ENCODE measurements at places on chromosomes 13 and 19.

DNA sequence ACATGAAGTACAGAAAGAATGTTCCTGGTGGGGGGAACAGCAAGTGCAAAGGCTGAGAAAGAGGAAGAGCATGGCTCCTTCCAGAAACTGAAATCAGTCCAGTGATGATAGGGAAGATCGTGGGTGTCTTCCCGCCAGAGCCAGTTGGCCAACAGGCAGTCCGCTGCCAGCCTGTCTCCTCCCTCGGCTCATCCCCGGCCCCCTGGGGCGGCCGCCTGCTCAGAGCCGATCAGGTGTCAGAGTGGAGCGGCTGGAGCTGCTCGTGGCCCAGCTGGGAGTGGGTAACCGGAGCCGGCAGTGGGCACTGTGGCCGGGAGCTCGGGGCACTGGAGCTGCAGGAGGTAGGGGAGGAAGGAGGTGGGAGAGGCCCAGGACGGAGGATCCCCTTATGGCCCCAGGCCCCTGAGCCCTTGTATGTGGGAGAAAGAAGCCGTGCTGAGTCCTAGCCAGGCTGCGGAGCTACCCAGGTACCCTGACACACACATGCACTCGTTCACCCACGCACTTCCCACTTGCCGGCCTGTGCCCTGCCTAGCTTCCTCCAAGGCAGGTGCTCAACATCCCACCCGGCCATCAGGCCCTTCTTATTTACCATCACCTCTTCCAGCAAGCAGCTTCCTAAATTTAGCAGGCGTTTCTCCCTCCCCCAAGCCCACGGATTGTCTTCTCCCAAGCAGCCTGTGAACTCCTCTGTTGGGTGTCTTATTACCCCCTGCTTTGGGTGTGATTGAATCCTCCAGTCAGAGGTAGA is 1.7 kb downstream of the ANKRD24 start:
- peaks cover 19% of the 10 kb centered on the region for H3K27me3 ChIP-seq
- no peak overlapping the region for H3K27ac ChIP-seq
- H3K4me1 ChIP-seq = peaks cover 42% of the 10 kb centered on the region
- peaks cover 10% of the 10 kb centered on the region for H3K36me3 ChIP-seq

GRCh38 chr19:48737360-48737998 is 2.9 kb downstream of the RASIP1 start:
- no peak overlapping the region for H3K27ac ChIP-seq
- no peaks in the 10 kb centered on the region for H3K36me3 ChIP-seq
- DNase-seq = no peak

DNA sequence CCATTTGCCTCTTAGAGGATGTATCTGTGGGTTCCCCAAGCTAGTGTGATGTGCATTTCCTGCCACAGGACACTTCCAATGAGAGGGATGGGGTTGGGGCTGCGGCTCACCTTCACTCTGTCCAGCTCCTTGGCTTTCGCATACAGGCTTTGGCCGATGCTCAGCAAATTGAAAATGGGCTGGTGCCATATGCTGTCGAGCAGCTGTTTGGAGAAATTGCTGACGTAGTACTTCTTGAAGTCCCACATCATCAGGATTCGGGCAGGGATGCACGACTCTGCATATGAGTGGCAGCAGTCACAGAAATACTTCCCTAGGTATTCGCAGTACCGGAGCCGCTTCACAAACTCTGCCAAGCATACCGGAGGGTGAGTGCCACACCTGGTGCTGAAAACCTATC is 37.0 kb downstream of the RUBCNL start:
- H3K36me3 ChIP-seq = peaks cover 53% of the 10 kb centered on the region
- no peak overlapping the region for H3K27ac ChIP-seq
- no peak overlapping the region for H3K4me3 ChIP-seq
- DNase-seq = no peak

- no peaks in the 10 kb centered on the region for H3K27me3 ChIP-seq
- H3K4me3 ChIP-seq = no peak overlapping the region
- no peaks in the 10 kb centered on the region for H3K4me1 ChIP-seq
- H3K27ac ChIP-seq = no peak overlapping the region
Measured at GRCh38 chr13:84865783-84866221, 933.4 kb downstream of the SLITRK6 start.

DNA sequence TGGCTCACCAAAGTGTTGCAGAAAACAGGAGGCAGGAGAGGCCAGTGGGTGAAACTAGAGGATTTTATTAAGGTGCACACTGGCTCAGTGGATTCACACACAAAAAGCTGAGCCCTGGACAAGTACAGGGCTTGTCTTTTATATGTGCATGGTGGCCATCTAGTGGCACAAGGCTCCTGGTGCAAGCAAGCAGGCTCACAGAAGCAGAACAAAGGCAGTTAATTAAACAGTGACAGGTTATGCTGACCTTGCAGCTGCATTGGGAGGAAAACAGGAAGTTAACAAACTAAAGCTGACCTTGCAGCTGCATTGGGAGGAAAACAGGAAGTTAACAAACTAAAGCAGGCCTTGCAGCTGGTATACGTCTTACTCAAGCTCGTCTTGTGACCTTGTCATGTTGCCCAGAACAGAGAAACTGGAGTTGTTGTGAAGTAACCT is 65.3 kb upstream of the ZNF681 start:
- H3K36me3 ChIP-seq = peaks cover 9% of the 10 kb centered on the region
- DNase-seq = peak; percentile 31
- H3K4me1 ChIP-seq = no peaks in the 10 kb centered on the region
- peak overlapping the region; percentile 21 for H3K27ac ChIP-seq

GRCh38 chr19:29324717-29325116 is 111.8 kb upstream of the UQCRFS1 start:
- no peak overlapping the region for H3K27ac ChIP-seq
- no peaks in the 10 kb centered on the region for H3K4me1 ChIP-seq
- no peak for DNase-seq
- no peak overlapping the region for H3K4me3 ChIP-seq

GRCh38 chr13:100675661-100676129 is 1.1 kb upstream of the TMTC4 start:
- peaks cover 17% of the 10 kb centered on the region for H3K4me1 ChIP-seq
- H3K27me3 ChIP-seq = peaks cover 6% of the 10 kb centered on the region
- H3K27ac ChIP-seq = peak overlapping the region; percentile 9
- no peak for DNase-seq
- H3K4me3 ChIP-seq = peak overlapping the region; percentile 86

GRCh38 chr13:33723365-33723764 is 94.6 kb upstream of the RFC3 start:
- peaks cover 11% of the 10 kb centered on the region for H3K4me1 ChIP-seq
- H3K27ac ChIP-seq = no peak overlapping the region
- H3K4me3 ChIP-seq = no peak overlapping the region
- DNase-seq = no peak

- H3K27me3 ChIP-seq = no peaks in the 10 kb centered on the region
- no peaks in the 10 kb centered on the region for H3K4me1 ChIP-seq
- H3K36me3 ChIP-seq = no peaks in the 10 kb centered on the region
- H3K27ac ChIP-seq = no peak overlapping the region
Measured at GRCh38 chr13:102003848-102004570, 397.8 kb downstream of the FGF14 start.

DNA sequence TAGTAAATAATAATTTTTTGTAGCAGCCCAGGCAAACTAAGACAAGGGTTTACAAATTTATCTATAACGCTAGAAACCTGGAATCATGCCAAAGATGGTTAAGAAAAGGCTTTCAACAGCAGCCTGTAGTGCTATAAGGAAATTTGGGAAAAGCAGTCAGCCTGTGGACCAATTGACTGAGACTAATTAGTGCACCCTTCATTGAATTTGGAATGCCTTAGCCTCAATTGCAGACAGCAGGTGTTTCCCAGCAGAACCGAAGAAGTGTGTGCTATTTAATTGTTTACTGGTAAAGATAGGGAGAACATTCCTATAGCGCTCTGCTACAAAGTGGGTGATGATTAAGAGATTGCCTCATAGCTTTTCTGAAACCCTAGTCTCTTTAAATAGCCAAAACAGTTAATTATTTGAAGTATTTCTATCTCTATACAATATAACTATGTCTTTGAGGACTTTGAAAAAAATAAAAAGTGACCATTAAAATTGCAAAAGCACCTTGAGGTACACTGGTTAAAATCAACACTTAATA is 1884.3 kb upstream of the PCDH20 start:
- H3K36me3 ChIP-seq = no peaks in the 10 kb centered on the region
- H3K27ac ChIP-seq = no peak overlapping the region
- no peak overlapping the region for H3K4me3 ChIP-seq
- DNase-seq = no peak

DNA sequence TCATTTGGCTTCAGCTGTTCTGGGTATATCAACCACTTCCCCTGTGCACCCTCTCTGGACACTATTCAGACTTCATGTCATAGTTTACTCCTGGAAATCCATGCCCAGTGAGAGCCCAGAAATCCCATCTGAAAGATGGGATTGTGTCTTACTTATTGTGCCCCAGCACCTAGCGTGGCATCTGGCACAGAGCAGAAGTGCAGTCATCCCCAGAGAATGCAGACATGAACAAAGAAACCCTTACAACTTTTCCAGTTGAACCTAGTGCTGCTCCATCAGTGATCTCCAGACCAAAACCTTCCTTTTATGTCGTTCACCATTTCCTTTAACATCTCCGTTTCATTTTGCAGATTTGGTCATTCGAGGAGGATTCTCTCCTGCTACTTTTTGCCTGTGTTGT is 60.6 kb downstream of the MBNL2 start:
- peaks cover 61% of the 10 kb centered on the region for H3K4me1 ChIP-seq
- no peaks in the 10 kb centered on the region for H3K36me3 ChIP-seq
- H3K4me3 ChIP-seq = peak overlapping the region; percentile 0
- H3K27me3 ChIP-seq = no peaks in the 10 kb centered on the region
- H3K27ac ChIP-seq = no peak overlapping the region

GRCh38 chr13:51222037-51222685 is at the start of gene FAM124A:
Gene FAM124A, plus strand, starts transcription at chr13:51222398. Its CDS starts 104 bp downstream, at chr13:51222502.
- H3K4me3 ChIP-seq = peak within 1 kb of the TSS; percentile 84
- H3K36me3 ChIP-seq = no peaks in the 10 kb centered on the region
- H3K27me3 ChIP-seq = peaks cover 46% of the 10 kb centered on the region

- H3K4me1 ChIP-seq = no peaks in the 10 kb centered on the region
- no peak overlapping the region for H3K27ac ChIP-seq
- DNase-seq = no peak
- H3K27me3 ChIP-seq = peaks cover 62% of the 10 kb centered on the region
- H3K4me3 ChIP-seq = no peak overlapping the region
Measured at GRCh38 chr13:94968040-94968756, 255.9 kb upstream of the SOX21 start.

DNA sequence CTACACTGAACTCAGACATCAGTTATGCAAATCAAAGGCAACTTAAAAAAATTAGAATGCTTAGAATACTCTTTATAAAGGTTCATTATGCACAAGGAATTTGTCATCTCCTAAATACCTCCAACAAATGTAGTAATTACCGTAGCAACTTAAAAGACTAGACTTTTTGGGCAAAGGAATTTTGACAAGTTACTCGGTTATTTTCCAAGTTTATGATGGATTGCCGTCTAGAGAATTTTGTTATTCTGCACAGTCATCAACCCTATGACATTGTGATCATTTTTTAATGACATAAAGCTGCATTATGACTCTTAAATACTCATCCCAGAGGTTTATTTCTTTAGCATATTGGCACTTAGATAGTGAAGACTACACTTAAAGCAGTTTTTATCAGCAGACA is 71.9 kb downstream of the TRPC4 start:
- H3K36me3 ChIP-seq = no peaks in the 10 kb centered on the region
- no peak overlapping the region for H3K4me3 ChIP-seq
- DNase-seq = no peak
- H3K4me1 ChIP-seq = no peaks in the 10 kb centered on the region
- no peaks in the 10 kb centered on the region for H3K27me3 ChIP-seq

DNA sequence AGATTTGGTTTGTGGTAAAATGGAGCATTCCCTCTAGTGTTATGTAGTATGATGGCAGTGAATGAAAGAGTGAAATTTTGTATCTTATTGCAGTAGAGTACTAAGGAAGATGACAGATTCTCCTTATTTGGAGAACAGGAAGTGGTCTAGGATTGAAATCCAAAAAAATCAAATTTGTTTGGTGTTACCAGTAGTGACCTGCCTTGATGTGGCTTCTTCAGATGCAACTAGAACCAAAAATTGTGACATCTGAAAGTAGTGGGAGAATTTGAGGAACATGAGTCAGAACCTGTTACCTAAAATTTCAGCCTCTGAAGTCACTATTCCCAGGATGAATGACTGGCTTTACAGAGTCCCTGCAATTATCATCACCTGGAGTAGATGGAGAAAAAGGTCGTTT is 165.9 kb downstream of the KLF5 start:
- no peak overlapping the region for H3K4me3 ChIP-seq
- H3K27me3 ChIP-seq = no peaks in the 10 kb centered on the region
- no peak overlapping the region for H3K27ac ChIP-seq
- no peaks in the 10 kb centered on the region for H3K4me1 ChIP-seq

- H3K36me3 ChIP-seq = no peaks in the 10 kb centered on the region
- H3K27me3 ChIP-seq = peaks cover 10% of the 10 kb centered on the region
- no peak for DNase-seq
- no peaks in the 10 kb centered on the region for H3K4me1 ChIP-seq
Measured at GRCh38 chr13:45833663-45834375, 17.7 kb downstream of the SIAH3 start.

- H3K4me1 ChIP-seq = peaks cover 34% of the 10 kb centered on the region
- no peaks in the 10 kb centered on the region for H3K36me3 ChIP-seq
- H3K4me3 ChIP-seq = peak overlapping the region; percentile 56
- no peaks in the 10 kb centered on the region for H3K27me3 ChIP-seq
- no peak for DNase-seq
Measured at GRCh38 chr19:14375582-14376291, 5.5 kb upstream of the ADGRE5 start.

DNA sequence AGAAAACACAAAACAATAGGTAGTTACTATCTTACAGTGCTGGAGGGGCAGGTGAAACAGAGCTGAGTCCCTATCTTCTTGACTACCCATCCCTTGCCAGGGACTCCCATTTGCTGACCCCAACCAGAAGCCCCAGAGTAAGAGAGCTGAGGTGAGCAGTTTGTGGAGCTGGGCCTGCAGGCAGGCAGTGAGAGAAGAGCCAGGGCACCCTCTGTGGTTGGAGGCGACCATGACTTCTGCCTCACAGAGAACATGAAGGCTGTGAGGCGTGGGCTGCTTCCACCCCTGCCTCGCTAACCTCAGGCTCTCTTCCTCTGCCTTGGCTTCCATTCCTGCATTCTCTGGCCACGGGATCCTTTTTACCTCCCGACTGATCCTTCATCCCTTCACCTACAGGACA is 47.5 kb upstream of the RNF113B start:
- H3K4me1 ChIP-seq = no peaks in the 10 kb centered on the region
- peaks cover 4% of the 10 kb centered on the region for H3K27me3 ChIP-seq
- no peak overlapping the region for H3K27ac ChIP-seq
- H3K4me3 ChIP-seq = no peak overlapping the region
- no peaks in the 10 kb centered on the region for H3K36me3 ChIP-seq

DNA sequence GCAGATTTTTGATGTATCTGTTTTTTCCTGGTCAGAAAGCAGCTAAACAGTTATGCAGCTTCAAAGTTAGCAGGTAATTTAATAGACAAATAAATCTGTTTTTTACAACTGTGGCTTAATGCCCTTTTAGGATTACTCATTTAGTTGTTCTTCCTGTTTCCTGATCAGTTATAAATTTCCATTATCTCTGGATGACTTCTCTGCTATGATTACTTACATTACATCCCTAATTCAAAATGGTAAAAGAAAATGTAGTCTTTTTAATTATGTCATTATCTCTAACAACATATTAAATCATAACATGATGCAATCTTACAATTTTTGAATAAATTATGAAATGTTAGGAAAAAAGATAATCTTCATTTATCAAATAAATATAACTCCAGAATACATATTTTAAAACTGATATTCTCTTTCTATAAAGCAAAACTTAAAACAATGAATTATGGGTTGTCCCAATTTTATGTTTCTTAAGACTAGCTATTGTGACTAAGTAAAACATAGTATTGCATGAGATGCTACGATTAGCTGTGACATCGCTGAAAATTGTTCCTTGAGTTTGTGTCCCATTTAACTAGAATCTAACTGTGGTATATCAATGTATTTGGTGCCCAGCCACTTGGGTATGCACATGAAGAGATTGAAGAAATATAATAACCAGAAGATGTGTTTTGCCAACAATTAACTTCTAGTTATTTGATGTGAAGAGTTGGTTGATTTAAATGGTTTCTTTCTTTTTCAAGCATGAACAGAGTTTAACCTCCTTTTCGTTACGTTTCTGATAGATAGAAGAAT is 605.3 kb upstream of the SPRY2 start:
- H3K27ac ChIP-seq = no peak overlapping the region
- H3K36me3 ChIP-seq = no peaks in the 10 kb centered on the region
- no peak for DNase-seq
